ENCODE measurements at places on chromosomes 2 and 18.

- no peak for DNase-seq
Observed at GRCh38 chr2:18194161-18194560, 315.7 kb downstream of the KCNS3 start.

- DNase-seq = peak; percentile 78
Observed at GRCh38 chr2:216690853-216691741, 4.3 kb downstream of the IGFBP5 start.

GRCh38 chr2:75309596-75310463 is 110.5 kb upstream of the TACR1 start:
- DNase-seq = no peak

DNA sequence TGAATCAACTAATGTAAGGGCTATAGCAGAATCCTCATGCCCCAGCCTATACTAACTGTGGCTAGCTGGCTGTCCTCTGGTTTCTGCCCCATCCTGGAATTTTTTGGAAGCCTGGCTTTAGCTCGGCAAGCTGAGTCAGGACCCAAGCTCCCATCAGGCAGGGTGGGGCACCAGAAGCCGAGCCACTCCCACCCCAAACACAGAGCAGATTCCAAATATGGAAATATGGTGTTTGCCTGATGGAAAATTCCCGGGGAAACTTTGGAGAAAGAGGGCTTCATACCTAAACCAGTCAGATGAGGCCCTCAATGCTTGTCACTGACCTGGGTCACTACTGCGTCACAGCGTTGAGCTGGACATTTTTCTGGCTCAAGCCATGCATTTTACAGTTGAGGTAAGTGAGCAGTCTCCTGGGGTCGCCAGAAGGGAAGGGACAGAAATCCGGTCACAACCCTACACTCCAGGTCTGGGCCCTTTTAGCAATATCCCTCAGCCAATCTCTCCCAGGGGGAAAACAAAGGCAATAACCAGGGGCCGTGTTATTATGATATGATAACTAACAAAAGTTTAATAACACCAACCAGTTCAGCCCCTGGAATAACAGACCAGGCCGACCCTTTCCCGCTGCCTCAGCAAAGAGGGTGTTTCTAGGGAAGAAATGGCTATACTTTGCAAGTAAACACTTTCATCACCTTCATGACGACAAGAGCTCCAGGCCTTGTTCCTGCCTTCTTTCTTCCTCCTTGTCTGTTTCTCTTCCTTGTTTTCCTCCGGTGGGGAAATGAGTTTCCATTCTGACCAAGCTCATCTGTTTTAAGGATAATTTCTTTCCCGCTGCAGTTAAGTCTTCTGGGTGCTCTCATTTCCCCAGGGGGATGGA is 37.7 kb downstream of the PSD4 start:
- no peak for DNase-seq

GRCh38 chr18:33277431-33277830 is 163.1 kb downstream of the CCDC178 start:
- DNase-seq = no peak

DNA sequence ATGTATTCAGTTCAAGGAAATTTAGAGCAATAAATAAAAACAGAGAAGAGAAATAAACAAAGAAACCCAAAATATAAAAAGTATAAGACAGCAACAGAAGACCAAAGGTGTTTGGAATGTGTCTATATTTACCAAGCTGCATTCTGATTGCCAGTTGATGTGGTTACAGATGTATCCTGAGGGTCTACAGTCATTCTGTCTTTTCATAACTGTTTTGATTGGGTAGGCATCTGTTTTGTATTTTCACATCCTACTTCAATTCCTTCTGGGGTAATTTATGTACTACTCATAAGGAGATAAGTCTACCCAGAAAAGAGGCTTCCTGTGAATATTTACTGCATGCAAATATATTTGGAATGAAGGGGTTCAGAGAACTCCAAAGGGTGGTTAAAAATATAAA is 596.8 kb upstream of the GCFC2 start:
- DNase-seq = no peak

DNA sequence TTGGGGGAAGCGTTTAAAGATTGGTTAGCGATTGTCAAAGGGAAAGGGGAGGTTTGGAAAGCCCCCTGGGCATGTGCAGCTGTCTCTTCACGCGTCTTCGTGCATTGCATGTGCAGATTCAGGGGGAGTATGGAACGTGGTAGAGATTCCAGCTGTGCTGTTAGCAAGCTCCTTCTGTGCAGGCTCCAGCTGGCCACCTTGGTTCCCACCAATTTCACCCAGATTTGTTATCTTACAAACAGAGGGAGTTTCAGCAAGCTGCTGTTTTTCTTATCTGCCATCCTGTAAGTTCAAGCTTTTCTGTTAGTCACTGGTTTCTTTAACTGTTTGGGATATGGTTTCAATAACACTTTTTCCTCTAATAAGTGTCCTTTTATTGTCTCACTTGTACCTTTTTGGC is 30.4 kb downstream of the FARP2 start:
- no peak for DNase-seq

- no peak for DNase-seq
Observed at GRCh38 chr2:202113571-202114142, 40.6 kb downstream of the KIAA2012 start.

DNA sequence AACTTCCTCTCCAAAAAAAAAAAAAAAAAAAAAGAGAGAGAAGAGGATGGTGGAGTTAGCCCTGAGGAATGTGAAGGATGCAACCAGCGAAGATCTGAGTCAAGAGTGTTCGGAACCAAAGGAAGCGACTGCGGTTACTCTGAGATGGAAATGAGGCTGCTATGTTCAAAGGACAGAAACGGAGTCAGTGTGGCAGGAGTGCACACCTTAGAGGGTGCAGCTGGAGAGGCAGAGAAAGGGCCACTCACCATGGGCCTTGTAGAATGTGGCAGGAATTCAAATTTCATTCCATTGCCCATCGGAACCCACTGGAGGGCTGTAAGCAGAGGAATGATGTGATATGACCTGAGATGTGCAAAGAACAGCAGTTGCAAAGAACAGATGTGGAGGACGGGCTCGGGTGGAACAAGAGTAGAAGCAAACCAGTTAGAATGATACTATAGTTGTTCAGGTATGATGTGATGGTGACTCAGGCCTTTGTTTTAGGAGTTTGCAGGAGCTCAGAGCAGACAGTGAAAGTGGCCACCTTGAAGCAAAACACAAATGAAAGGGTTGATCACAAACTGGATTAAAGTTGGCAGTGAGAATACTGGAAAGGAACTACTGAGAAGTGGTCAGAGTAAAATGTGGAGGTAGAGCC is 22.6 kb downstream of the ITGA6 start:
- no peak for DNase-seq

GRCh38 chr2:197250084-197250397 is 60.5 kb downstream of the ANKRD44 start:
- DNase-seq = no peak

GRCh38 chr18:7383002-7383980 is 152.4 kb downstream of the LRRC30 start:
- no peak for DNase-seq

DNA sequence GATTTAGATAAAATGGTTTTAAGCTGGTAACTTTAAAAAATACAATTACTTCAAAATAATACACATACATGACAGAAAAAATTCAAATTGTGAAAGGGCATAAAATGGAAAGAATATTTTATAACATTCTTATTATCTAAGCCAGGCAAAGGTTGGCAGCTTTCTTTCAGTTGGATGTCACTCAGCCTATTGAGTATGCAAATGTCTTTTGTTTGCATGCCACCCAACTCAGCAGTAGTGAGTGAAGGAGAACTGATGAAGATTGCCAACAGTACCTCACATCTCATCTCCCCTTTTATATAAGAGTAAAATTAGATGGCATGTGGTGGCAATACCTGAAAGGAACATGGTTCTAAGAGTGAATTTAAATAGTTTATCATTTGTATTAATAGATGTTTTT is 24.8 kb downstream of the BMPR2 start:
- no peak for DNase-seq

DNA sequence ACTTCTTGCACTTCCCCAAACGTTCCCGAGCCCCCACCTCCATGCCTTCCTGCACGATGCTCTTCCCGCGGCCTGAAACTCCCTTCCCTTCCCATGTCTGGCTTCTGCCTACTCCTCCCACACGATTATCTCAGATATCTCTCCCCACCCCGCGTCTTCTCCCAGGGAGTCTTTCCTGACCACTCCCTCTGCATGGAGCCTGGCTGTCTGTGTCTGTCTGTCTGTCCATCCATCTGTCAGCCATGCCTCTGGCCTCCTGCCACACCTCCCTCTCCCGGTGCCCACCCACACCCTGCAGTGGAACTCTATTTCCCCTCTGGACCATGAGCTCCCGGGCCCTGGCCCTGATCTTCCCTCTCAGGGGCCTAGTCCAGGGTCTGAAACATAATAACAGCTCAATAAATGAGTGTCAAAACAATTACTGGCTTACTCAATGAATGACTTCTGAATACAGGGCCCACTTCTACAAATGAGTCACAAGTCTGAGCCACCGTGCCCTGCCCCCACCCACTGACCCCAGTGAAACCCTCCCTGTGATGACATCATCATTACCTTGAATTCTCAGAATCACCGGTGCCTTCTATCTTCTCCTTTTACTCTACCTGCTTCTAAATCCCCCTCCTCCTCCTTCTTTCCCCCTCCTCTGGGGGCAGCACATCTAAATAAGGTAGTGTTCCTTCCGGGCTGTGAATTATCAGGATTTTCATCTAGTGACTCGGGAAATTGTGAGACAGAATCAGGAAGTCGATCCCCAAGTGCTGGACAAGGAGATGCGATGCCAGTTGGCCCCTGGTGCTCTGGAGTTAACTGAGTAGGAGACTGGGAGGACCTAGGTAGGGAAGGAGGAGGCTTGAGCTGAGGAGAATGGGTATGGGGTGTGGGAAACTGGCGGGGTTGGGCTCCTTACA is 46.1 kb upstream of the PLB1 start:
- peak; percentile 71 for DNase-seq

GRCh38 chr2:181684454-181685149 is 4.3 kb upstream of the NEUROD1 start:
- no peak for DNase-seq

GRCh38 chr2:214881647-214882202 is 72.2 kb upstream of the BARD1 start:
- DNase-seq = no peak

All from posterior cingulate gyrus (tissue), 11 donors.